ENCODE measurements at places on chromosomes 1 and 21.

- no peak for DNase-seq
Observed at GRCh38 chr1:36831186-36831810, 203.0 kb downstream of the GRIK3 start.

GRCh38 chr1:150234566-150235293, 1.2 kb downstream of the ANP32E start:
- DNase-seq, result peak; percentile 87

GRCh38 chr1:32742199-32742947, 39.8 kb upstream of the SYNC start:
- no peak for DNase-seq

- no peak for DNase-seq
Observed at GRCh38 chr1:1117469-1117831, 1.6 kb upstream of the C1orf159 start.

- DNase-seq, result no peak
Observed at GRCh38 chr1:107110326-107110725, 30.5 kb upstream of the NTNG1 start.

- DNase-seq, result peak; percentile 29
Observed at GRCh38 chr1:39671793-39672550, at the start of gene NT5C1A. TSS of gene NT5C1A (minus strand) at chr1:39672107. CDS start at chr1:39672038, 69 bp downstream.

DNA sequence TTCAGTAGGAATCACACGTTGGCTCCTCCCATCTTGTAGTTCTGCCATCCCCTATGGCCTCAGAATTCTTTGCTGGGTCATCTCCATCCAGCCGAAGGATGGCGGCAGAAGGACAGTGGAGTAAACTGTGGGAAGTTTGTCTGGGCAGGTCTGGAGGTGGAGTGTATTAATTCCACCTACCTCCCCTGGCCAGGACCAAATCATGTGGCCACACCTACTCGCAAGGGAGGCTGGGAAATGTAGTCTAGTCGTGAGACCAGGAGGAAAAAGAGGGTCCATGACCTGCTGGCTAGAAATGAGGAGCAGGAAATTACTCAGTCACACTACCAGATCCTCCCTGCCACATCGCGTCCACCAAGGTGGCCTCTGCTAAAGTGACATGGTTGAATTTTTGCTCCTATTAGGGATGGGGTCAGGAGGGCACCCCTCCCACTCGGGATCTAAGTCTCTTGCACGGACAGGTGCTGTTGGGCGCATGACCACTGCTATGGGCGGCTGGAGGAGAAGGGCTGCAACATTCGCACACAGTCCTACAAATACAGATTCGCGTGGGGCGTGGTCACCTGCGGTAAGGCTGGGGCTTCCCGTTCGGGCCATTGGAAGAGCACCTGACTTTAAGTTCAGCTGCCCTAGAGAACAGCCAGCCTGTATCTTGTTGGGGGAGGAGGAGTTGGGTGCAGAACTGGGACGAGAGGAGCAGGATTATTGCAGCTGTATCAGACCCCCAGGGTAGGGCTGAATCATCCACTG, 19.5 kb downstream of the PLA2G5 start:
- no peak for DNase-seq

- no peak for DNase-seq
Observed at GRCh38 chr1:171198081-171198480, 13.0 kb downstream of the FMO2 start.

DNA sequence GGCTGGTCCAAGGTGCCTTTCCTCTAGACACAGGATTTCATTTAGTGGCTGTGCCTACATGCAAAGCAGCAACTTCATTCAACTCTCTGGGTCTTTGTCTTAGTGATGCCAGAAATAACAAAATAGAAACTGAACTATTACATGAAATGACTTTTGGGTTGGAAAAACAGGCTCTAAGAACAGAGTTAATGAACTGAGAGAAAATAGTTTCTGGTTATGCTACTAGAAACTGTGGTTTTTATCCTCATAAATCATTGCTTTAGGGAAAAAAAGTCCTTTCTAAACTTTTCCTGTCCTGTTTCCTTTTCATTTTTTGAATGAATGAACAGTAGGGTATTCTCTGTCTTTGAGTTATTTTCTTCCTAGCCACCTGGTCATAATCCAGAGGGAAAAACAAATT, 424.0 kb downstream of the KIF26B start:
- DNase-seq, result no peak

DNA sequence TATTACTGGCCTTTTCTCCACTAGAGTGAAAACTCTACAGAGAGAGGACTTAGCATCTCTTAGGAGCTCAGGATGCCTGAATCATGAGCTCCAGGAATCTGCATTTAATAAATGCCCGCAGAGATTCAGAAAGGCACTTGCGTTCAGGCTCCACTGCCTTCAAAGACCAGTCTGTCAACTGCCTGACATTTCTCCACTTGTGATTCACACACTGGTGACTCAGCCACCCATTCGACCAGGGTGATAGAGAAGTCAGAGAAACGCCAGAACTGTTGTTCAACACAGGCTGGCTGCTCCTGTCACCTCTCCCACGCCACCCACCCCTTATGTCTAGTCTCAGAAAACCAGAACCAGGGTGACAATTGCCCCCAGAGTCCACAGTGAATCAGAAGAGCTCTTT, 26.9 kb upstream of the LBR start:
- DNase-seq, result peak; percentile 80

- peak; percentile 5 for DNase-seq
Observed at GRCh38 chr21:40120940-40121575, 253.8 kb downstream of the PCP4 start.

DNA sequence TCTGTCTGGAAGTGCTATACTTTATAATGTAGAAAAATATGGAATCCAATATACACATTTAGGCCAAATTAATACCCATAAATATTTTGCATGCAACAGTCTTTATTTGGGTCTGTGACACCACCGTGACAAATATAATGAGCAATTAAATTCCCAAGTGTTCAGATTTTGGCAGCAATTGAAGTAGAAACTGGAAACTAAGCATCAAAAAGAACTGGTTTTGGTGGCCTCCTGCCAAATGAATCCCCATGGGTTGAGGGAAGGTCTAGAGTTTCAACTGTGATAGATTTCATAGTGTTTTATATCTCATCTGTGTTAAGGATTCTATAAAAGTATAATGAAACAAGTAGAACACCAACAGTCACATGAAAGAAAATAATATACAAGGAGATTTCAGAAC, 88.4 kb downstream of the DPYD start:
- no peak for DNase-seq

DNA sequence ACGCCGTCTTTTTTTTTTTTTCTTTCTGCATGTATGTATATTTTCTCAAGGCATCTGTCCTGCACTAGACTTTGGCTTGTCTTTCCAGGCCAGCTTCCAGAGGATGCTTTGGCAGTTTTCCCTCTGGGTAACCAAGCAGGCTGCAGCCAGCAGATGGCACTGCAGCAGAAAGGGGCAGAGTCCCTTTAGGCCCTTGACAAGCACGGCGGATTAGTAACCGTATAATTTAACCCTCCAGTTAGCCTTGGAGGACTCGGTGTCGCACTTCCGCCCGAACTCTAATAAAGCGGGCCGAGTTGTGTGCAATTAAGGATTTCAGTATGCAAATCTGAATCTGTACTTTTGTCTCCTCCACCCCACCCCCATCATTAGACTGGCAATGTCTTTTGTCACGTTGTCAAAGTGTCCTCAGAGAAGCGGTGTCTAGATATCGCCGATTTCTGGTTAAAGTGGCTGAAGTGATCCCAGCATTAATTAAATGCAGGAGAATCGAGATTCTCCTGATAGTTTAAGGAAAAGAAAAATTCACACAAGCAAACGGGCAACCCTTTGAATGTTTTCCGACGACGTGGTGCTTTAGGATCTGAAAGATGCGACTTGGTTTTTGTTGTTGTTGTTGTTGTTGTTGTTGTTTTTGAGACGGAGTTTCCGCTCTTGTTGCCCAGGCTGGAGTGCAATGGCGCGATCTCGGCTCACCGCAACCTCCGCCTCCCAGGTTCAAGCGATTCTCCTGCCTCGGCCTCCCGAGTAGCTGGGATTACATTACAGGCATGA, 1.1 kb upstream of the TMEM167B start:
- DNase-seq, result peak; percentile 86

DNA sequence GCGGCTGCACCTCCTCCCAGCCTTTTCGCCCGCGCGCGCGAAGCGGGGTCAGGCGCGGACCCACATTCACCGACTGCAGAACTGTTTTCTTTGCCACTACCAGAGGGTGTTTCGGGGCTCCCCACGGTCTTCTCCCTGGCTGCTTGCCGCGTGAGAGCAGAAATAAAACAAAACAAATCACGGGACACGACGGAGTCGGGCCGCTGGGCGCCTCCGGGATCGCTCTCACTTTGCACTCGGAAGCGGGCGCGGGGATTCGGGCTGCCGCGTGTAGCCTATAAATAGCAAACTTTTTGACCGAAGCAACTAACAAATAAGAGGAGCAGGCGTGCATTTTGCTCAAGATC, 412.3 kb upstream of the ESRRG start:
- no peak for DNase-seq

- no peak for DNase-seq
Observed at GRCh38 chr1:228096416-228097332, 6.5 kb downstream of the C1orf35 start.

DNA sequence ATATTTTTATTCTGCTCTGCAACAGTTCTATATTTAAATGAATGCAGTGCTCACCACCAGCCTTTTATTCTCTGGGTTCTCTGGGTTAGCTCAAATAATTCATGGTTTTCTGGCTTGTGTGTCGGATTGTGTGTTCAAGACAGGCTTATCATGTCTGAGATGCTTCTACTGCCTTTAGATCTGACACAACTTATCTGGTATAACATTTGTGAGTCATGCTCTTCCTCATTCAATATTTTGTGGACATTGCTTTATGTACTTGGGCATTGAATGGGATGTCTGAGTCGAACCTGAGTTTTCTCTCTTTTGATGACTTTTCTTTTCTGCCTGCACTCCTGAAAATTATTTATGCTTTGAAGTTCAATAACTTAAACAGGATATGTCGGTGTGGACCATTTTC, 17.6 kb upstream of the PKP1 start:
- DNase-seq, result peak; percentile 69

GRCh38 chr1:108106775-108107174, 93.4 kb downstream of the SLC25A24 start:
- no peak for DNase-seq

GRCh38 chr21:42161401-42161955, 57.5 kb upstream of the ABCG1 start:
- DNase-seq, result no peak

GRCh38 chr1:186829686-186830587, 1.2 kb downstream of the PLA2G4A start:
- no peak for DNase-seq

DNA sequence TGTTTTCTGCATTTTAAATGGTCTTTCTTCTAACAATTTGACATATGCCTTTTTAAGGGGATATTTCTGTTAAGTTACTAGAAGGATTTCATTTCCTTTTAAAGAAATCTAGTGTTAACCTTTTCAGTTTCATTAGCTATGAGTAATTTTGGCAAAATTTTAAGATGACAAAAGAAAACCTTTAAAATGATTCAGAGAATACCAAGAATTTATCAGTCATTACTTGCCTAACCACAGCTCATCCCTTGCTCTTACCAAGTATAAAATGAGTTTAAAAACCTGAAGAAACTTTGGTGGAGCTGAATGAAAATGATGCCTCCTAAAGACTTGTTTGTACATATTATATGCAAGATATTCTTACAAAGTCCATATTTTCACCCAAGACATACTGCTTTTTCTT, 101.7 kb downstream of the NEK7 start:
- DNase-seq, result peak; percentile 92

DNA sequence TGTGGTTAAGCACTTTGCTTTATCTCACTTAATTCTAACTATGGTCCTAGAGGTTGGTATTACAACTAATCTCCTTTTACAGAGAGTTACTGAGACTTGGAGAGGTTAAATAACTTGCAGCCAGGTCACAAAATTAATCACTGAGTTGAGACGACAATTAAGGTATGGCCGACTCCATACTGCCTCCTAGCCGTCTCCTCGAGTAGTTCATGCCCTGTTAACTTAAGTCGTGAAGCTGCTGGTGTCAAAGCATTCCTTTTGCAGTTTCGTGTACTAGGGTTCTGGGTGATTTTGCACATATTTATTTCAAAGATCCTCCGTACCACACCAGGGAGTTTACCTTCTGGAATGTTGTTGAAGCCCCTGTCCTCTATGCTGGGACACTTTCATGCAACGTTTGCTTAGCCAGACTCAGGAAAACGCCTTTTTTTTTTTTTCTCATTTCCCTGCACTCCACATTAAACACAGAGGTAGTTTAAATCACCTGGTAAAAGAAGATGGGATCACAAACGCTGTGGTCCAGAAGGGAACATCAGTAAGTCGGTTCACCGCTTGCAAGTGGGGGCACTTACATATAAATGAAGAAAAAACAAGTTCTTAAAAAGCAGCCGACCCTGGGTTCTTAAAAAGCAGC, 570 bp upstream of the NEK7 start:
- DNase-seq, result peak; percentile 80

DNA sequence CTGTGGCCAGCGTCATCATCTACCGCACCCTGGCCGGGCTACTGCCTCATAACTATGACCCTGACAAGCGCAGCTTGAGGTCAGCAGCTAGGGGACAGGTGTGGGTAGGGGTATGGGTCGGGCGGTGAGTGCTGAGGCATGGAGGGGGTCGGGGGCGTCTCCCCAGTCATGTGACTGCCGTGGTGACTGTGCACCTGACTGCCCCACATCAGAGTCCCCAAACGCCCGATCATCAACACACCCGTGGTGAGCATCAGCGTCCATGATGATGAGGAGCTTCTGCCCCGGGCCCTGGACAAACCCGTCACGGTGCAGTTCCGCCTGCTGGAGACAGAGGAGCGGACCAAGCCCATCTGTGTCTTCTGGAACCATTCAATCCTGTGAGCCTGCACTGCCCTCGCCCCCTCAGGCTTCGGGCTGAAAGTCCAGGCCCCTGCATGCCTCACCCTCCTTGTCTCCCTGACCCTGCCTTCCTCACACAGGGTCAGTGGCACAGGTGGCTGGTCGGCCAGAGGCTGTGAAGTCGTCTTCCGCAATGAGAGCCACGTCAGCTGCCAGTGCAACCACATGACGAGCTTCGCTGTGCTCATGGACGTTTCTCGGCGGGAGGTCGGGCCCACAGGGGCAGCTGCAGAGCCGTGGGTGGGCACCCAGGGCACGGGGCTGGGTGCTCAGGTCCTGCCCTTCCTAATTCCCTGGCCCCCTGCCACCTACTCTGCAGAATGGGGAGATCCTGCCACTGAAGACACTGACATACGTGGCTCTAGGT, 13.5 kb downstream of the PSRC1 start:
- DNase-seq, result no peak

DNA sequence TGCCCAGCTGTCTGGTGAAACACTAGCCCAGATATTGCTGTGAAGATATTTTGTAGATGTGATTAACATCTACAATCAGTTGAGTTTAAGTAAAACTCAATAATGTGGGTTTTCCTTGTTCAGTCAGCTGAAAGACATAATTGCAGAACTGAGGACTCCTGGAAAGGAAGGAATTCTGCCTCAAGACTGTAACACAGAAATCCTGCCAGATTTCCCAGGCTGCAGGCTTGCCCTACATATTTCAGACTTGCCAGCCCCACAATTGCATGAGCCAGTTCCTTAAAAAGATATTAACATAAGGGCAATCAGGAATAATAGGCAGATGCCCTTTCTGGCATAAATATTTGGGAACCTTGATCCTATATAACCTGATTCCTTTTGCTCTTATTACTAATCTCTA, 14.2 kb upstream of the NIBAN1 start:
- DNase-seq, result no peak

Measured in ELR (cell line).